Stimulated activated CD8-positive, alpha-beta memory T cell treated with anti-CD3 and anti-CD28 coated beads, Interleukin-7, amount 100 ng/mL, for 24 hours (primary cell): ENCODE measurements at places on chromosomes 7 and 10.

- no peak for DNase-seq
Observed at GRCh38 chr10:109735776-109736175, 187.5 kb downstream of the XPNPEP1 start.

DNA sequence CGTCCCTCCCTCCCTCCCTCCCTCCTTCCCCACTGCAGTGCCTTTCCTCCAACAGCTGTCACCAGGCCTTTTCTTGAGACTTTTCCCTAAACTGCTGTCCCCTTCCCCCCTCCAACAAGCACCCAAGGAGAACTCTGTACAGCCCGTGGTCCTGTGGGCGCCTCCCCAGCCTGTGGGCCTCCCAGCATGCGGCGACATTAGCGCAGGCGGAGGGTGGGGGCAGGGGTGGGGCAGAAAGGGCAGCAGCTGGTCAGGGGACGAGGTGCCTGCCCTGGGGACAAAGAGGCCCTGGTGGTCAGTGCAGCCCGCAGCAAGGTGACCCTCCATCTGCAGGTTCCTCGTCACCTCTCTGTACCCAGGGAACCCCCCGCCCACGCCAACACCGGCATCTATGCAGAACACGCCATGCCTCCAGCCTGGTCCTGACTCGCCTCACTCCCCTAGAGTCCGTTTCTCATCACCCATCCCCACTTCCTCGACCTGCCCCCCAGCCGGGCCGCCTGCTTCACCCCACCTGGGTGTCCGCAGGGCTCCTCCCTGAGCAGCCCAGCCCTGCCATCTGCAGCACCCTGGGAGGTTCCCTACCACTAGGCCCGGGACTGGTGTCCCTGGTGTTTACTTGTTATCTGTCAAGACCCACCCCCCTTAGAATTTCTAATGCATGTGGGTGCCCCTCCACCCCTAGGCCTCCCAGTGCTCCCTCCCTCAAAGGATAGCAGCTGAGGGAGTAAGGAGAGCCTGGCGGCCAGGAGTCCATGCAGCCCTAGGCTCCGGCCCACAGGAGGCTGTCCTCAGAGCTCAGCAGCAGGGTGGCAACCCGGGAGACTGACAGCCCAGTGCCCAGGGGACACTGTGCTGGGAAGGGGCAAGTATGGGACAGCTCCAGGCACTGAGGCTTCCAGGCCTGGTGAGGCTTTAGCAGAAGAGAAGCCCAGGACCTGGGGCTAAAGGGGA is 147.8 kb downstream of the ARHGAP22 start:
- DNase-seq, result no peak

- DNase-seq, result no peak
Observed at GRCh38 chr10:120975072-120975867, 124.1 kb downstream of the WDR11 start.

GRCh38 chr10:77093126-77093525 is 544.5 kb downstream of the KCNMA1 start:
- DNase-seq, result no peak

DNA sequence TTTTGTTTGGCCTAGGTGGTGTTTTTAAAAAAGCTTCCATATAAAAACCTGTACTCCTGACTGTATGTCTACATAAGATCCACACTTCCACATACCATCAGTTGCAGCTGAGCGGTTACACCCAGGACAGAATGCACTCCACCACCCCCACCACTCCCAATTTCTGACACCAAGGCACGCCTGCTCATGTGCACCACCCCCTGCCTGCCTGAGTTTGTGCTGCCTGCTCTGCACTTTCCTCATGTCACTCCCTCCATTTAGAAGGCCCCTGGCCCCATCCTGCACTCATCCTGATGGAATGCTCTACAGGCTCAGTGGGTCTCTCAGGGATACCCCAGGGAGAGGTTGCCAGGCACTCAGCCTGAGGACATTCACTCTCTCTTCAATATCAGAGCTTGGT is 6.5 kb downstream of the VPS41 start:
- no peak for DNase-seq

GRCh38 chr7:45181991-45182855 is 24.6 kb downstream of the RAMP3 start:
- DNase-seq, result no peak

DNA sequence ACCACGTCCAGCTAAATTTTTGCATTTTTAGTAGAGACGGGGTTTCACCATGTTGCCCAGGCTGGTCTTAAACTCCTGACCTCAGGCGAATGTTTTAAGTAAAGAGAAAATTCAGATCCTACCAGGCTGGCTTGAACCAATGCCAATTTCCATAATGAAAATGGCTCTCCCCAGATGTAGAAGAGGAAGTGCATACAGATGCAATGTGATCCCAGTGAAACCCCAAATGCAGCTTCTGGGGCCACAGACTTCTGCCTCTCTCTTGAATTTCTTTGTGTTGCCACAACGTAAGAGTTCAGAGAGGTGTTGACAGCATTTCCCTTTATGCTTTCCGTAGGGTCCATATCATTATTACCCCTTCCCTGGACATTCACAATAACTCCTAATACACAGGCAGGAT is 29.6 kb upstream of the GOT1 start:
- no peak for DNase-seq

DNA sequence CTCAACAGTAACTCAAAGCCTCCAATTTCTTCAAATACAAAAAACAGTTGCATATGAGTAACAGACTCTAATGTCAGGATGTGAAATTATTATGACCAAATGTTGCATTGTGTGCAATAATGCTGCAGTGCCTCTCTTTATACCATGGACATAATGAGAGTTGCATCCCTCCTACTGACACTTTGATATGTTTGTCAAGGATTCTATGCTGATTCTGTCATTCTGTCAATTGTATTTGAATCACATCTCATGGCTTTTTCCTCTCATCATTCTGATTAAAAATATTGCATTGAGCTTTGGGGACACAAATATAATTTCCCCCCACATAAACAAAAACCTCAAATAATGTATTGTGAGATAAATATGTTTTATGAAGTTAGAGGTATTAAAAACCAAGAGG is 84.6 kb upstream of the SGCE start:
- no peak for DNase-seq

- no peak for DNase-seq
Observed at GRCh38 chr10:69847883-69848282, 46.2 kb downstream of the COL13A1 start.

DNA sequence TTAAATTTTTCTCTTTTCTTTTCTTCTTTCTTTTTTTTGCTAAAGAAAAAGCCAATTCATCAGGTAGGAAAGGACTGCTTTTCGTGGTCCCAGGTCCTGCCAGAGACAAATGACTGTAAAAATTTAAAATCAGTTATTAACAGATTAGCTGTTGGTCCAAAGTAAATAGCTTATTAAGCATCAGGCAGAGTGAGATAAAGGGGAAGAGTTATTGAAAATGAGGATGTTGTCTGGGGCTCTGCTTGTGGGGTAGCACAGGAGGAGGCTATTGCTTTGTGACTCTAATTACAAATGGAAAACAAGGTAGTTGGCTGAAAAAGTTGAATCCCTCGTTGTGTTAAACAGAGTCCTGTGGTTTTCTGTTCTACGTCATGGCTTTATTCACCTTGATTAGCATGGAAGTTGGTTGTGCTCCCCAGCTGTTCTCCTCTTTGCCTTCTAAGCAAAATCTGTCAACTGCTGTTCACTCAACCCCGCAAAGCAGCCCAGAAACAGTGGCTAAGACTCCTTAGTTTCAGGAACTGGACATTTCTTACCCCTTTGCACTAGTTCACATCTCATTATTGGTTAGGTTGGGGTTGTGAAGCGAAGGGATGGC is 128.9 kb downstream of the SNX10 start:
- no peak for DNase-seq

DNA sequence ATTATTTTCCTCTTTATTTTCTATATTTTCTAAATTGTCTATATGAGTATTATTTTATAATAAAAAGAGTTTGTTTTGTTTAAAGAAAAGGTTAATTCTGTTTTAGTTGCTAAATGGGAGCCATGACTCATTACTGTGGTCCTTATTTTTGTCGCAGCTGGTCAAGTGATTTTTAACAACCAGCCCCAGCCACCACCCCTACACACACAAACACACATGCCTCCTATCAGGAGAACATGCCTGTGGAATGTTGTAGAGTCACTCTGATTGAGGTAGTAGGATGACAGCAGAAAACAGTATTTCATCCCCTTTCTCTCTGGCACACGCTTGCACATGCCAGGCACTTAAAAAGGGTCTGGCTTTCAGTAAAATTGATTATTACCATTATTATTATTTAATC is 68.6 kb upstream of the GDF10 start:
- DNase-seq, result no peak

DNA sequence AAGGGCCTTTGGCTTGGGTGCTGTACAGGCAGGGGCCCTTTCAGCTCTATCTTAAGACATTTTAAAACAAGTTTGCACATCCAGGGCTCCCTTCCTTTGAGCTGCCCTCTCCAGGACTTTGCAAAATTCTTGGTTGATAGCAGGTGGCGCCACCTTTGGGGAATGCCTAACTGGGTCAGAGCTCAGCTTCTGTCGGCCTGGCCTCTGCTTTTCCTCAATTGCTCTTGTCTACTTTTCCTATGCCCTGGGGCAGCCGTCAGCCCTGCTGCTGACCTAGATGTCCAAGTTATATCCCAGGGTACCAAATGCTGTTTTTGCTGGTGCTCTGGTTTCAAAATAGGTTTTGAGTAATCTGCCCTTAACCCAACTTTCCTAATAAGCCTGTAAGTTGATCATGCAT is 65.8 kb downstream of the APBB1IP start:
- no peak for DNase-seq

DNA sequence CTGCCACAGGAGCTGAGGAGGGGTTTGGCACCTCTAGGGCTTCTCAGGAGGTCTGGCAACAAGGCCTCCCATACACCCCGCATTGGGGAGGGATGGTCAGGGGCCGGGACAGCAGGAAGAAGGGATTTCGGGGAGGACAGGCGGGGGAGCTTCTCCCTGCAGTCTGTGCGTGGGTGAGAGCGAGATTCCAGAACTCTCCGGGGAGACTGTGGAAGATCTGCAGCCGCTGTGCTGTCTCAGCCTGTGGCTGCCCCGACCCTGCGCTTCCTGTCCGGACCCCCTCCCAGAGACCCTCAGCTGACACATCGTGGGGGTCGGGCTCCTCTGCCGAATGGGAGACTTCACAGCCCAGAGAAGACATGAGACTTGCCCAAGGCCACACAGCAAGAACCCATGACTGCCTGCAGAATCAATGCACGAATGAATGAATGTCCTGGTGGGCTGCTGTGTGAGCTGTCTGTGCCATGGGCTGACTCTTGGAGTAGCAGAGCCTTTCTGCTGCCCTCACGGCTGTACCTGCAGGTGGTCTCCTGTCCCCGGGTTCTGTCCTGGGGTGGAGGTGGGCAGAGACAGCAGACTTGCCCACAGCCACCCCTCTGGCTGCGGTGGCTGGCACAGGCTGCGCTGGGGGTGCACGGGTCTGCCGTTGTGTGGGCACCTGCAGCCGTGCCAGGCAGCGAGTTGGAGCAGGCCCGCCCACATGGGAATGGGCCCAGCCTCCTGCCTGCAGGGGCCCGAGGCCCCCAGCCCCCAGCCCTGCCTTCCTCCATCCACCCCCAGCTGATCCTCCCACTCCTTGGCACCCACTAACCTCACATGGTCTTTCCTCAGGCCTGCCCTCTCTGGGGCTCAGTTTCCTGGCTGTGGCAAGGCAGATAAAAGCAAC is 16.3 kb upstream of the LFNG start:
- DNase-seq, result no peak

DNA sequence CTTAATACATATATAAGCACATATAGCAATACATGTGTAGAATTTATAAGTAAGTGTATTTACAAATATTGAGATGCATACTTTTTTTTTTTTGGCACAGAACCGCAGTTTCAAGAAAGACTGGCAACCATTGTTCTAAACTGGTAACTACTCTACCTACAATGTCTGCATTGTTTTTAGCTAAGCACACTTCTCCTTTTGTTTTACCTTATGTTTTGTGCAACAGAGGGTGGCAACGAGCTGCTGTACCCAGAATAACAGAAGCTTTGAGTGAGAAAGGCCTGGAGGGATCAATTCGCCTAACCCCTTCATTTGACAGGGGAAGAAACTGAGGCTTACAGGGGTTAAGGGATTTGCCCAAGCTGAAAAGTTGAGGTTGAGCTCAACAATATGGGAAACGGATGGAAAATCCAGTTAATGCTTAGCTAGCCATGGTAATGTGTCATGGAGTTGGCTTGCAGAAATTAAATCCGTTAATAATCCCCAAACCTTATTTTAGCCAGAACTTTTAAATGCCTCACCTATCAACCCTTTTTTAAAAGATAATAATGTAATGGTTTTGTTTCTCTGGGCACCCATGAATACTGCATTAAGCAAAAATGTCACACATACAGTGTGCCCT is 25.5 kb downstream of the FZD1 start:
- no peak for DNase-seq

DNA sequence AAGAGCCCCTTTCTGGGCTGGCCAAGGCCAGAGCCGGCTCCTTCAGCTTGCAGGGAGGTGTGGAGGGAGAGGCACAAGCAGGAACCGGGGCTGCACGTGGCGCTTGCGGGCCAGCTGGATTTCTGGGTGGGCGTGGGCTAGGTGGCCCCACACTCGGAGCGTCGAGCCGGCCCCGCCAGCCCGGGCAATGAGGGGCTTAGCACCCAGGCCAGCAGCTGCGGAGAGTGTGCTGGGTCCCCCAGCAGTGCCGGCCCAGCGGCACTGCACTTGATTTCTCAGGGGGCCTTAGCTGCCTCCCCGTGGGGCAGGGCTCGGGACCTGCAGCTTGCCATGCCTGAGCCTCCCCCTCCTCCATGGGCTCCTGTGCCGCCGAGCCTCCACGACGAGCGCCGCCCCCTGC is 48.1 kb downstream of the SH2D4B start:
- DNase-seq, result no peak
